ENCODE measurements at places on chromosomes 1 and 21.

DNA sequence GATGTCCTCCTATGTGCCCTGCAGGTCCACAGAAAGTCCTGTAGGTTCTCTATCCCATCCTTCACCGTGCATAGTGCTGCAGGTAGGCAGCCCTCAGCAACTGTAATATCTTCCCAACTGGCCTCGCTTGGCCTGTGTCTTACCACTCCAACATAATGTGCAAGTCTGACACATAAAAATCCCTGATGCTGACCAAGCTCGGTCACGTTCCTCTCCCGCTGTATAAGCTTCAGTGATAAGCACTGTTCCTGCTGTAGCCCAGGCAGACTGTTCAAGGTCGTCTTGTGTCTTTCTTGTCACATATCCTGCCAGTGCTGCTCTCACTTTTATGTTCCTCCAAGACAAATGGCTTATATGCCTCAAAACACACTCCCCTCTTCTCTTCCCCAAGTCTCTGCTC is 19.4 kb upstream of the KCNE1 start:
- no peak for DNase-seq

DNA sequence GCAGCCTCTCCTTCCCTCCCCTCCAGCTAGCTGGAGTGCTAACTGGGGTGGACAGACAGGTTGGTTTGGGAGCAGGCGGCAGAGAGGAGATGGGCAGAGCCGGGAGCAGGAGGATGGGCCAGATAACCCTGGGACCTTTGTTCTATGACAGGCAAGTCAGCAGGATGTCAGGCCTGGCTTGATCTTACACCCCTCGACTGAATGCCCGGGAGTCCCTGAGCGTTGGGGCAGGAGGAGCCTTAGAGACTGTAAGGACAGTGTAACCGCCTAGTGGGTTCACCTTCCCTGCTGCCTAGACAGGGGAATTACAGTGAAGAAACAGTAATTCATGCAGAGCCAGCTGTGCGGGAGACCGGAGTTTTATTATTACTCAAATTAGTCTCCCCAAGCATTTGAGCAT is 60.2 kb downstream of the MDM4 start:
- DNase-seq, result no peak

- DNase-seq, result no peak
Measured at GRCh38 chr1:164759979-164760469, 201.0 kb downstream of the PBX1 start.

DNA sequence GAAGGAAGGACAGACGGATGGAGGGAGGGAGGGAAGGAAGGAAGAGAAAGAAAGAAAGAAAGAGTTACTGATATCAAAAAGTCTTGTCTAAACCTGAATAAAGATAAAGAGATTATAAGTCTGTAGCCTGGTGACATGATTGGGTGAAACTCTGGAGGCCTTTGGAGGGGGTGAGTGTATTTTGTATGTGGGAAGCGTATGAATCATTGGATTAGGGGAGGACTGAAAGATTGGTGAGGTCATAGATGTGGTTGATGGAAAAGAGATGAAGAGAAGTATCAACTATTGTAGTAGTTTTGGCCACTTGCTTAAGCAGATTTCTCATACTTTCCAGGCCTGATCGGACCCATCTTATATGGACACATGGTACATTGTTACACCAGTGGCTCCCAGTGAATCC is 11.5 kb upstream of the KCNJ6 start:
- DNase-seq, result no peak

DNA sequence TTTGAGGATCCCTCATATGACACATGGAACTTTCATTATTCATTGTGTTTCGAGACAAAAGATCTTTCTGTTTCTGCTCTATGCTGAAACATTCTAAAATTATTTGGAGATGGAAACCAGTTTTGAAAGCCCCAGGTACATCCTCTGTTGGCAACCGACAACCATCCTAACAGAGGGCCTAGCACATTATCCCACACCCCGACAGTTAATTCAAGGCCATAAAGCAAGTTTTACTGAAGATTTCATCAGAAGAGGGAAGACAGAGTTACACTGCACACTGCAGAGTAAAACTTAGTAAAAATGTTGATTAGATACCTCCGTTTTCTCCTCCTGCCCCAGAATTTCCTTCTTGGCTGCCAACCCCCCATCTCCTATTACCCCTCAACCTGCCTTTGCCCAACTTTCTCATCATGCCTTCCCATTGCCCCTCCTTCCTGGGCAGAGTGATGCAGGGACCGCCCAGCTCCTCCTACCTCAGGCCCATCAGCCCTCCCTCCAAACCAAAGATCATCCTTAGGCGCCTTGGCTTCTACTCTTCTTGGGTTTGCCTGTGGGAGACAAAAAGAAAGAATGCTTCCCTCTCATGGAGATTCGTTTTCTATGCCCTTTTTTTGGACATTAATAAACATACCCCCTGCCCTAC is 52.9 kb upstream of the CITED4 start:
- no peak for DNase-seq

DNA sequence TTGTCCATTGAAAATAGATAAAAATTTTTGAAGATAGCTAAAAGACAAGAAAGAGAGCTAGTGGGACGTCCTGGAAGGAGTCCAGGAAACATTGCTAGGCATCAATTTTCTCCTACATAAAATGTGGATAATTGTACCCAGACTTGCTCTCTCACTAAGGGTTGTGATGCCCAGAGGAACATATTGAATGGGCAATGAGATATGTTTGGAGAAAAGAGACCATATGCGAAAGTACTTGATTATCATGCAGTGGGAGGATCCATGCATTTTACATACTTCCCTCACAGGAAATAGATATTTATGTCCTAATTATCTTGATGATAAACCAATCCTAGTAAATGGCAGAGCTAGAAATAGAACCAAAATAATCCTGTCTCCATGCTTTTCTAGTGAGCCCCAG is 108.4 kb upstream of the TNR start:
- no peak for DNase-seq

GRCh38 chr1:6898974-6899539 is 113.8 kb downstream of the CAMTA1 start:
- no peak for DNase-seq

- no peak for DNase-seq
Measured at GRCh38 chr1:23692308-23692871, 784 bp downstream of the RPL11 start.

DNA sequence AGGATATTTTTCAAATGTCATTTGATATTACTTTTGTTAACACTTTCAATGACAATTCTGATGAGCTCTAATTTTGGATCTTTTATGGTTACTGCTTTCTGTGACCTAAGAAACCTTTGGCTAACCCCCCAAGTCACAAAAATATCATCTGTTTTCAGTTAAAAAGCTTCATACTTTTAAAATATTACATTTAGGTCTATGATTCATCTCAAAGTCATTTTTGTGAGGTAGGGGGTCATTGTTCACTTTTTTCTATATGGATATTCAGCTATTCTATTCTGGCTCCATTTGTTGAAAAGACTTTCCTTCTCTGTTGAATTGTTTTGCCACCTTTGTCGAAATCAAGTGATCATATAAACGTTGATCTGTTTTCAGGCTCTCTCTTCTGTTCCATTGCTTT is 44.8 kb downstream of the UCHL5 start:
- DNase-seq, result no peak

- no peak for DNase-seq
Measured at GRCh38 chr1:163872067-163872466, 550.3 kb downstream of the NUF2 start.

DNA sequence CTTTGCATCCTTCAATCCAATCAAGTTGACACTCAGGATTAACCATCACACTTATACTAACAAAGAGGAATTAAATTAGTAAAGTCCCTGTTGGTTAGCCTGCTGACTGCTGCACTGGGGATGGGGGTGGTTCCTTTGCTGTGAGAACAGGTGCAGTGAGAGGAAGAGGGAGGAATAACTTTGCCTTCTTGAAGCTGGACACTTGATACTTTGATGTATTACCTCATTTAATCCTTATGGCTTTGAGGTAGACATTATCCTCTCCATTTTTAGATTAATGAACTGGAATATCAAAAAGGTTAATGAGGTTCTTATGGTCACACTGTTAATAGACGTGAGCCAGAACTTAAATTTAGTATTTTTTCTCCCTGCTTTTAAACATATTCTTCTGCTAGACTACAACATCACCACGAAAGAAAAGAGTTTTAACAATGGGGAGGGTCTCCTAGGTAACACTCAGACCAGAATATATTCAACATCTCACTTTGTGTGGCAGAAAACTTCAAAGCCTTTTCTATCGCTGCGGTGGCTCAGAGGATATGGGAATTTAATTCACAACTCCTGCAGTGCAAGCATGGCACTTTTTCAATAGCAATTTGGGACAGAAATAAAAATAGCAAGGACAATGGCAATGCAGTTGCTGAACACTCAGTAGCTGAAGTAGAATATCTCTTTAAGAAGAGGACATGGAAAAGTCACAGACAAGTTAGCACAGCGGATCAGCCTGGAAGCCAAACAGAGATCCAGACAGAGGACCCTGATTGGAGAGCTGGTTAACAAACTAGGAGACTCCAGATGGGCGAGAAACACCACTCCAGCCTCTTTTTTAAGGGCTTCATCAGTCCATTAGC is 68.8 kb upstream of the DNAH14 start:
- DNase-seq, result no peak

DNA sequence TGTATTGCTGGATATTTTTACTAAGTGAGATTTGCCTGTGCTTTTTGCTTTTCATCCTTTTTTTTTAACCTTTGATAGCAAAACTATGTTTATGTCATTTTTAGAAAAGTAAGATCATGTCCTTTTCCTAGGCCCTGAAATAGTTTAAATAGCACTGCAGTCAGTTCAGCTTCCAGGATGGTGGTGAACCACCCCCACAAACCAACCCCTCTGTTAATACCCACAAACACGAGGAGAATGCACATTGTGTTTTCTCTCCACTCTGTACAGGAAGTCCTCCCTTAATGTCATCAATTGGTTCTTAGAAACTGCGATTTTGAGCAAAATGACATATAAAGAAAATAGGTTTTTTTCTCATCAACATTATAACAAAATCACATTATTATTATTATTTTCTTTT is 117.7 kb upstream of the DSCAM start:
- DNase-seq, result no peak

DNA sequence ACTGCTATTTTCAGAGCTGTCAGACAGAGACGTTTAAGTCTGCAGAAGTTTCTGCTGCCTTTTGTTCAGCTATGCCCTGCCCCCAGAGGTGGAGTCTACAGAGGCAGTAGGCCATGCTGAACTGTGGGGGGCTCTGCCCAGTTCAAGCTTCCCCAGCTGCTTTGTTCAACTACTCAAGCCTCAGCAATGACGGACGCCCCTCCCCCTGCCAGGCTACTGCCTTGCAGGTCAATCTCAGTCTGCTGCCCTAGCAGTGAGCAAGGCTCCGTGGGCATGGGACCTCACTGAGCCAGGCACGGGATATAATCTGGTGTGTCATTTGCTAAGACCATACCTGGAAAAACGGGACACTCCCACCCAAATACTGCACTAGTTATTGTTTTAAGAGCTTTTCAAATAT is 219.7 kb downstream of the BRINP3 start:
- DNase-seq, result no peak
